ENCODE measurements at places on chromosomes 2 and 18.

GRCh38 chr2:241612156-241613016, 24.6 kb downstream of the THAP4 start:
- DNase-seq: peak; percentile 43

DNA sequence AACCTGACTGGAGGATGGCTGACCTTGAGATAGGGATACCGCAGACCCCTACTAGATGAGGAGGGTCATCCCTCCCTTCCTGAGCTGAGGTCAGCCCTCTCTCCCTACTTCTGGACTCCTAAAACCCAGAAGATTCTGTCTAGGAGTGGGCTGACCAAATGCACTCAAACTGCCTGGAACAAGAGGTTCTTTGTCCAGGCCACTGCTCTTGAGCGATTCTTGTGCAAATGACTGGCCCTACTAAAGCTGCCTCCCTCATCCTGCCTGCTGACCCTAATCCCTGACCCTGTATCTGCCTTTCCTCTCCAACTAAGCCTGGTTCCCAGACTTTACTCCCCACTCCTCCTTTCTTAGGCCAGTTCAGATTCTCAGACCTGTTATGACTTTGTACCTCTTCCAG, 56.2 kb downstream of the EFR3B start:
- DNase-seq: no peak

GRCh38 chr2:241215421-241215820, 26.9 kb downstream of the ANO7 start:
- no peak for DNase-seq

DNA sequence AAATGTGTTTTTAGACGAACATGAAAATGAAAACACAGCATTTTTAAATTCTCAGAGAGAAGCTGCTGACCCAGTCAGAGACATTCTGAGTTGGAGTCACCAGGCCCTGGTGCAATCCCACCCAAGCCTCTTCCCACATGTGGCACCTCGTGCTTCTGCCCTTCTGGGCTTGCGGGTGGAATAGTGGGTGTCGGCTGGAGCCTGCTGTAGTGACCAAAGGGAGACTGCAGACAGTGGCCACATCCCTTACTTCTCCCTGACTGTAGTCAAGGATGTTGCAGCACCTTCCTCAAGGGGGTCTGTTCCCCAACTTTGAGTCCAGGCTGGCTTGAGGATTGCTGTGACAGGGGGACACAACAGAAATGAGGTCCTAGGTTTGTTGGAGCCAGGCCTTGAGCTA, 104.4 kb upstream of the GLI2 start:
- DNase-seq: no peak

DNA sequence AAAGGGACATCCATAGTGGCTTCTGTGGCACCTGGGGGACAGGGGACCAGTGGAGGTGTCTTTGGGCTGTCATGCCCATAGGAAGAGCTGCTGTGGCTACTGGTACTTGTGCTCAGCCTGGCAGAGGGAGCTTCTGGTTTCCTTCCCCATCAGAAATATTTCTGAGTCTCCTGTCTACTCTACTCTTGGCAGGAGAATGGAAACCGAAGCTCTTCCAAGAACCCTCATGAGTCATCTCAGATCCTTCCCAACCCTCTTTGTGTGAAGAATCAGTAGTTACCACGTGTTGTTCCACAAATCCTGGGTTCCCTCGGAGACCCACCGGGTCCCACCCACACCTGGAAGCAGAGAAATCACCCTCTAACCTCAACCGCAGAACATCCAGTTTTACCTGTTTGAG, 234.9 kb downstream of the FHOD3 start:
- peak; percentile 24 for DNase-seq

- DNase-seq: no peak
Measured at GRCh38 chr2:173446722-173447121, 92.0 kb downstream of the CDCA7 start.

Data from AG09319 (cell line).